ENCODE measurements at places on chromosomes 1 and 21.

DNA sequence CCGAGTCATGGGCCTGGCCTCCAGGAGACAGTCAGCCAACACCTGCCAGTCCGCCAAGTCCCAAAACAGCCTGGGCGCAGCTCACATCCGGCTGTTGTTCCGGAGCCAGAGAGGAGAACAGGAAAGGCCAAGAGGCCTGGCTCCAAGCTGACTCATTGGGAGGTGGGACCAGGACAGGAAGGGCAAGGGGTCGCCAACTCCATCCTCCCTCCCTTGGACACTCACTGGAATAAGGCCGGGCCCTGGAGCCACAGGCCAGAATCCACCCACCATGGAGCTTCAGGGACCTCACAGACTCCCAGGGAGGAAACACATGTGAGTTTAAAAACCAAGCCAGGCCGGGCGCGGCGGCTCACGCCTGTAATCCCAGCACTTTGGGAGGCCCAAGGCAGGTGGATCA, 25.1 kb upstream of the CLIC4 start:
- DNase-seq, result peak; percentile 89

DNA sequence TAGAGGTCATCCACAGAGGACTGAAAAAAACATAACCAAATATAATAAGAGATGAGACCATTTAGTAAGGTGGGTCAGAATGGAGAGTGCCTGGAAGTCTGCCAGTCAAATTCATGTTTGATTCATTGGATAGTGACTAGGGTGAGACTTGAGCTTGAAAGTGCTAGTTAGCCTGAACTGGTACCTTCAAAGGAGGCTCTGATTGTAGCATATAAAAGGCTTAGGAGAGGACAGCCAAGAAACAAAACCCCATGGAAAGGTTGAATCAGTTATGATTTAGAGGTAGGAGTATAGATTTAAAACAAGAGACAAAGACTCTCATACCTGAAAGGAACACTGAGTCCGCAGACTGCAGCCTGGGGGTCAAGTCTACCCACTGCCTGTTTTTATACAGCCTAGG, 44.4 kb upstream of the LRRC8C start:
- no peak for DNase-seq

GRCh38 chr1:27887215-27888021, 15.1 kb downstream of the THEMIS2 start:
- DNase-seq, result no peak

GRCh38 chr1:152108882-152109222, 6.4 kb downstream of the TCHH start:
- no peak for DNase-seq

DNA sequence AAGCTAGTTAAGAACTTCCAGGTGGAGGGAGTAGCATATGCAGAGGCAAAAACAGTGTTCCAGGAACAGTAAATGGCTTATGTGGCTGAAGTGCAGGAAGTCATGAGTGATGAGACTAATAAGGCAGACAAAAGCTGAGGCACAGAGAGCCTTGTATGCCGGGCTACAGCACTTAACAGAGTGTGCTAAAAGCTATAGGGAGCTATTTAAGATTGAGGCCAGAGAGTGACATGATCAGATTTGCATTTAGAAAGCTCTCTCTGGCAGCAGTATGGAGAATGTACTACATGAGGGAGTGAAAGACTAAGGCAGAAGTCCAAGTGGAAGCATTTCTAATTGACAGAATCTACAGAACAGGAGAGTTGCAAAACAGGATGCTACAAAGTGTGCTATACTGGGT, 38.6 kb downstream of the WASF2 start:
- DNase-seq, result no peak

DNA sequence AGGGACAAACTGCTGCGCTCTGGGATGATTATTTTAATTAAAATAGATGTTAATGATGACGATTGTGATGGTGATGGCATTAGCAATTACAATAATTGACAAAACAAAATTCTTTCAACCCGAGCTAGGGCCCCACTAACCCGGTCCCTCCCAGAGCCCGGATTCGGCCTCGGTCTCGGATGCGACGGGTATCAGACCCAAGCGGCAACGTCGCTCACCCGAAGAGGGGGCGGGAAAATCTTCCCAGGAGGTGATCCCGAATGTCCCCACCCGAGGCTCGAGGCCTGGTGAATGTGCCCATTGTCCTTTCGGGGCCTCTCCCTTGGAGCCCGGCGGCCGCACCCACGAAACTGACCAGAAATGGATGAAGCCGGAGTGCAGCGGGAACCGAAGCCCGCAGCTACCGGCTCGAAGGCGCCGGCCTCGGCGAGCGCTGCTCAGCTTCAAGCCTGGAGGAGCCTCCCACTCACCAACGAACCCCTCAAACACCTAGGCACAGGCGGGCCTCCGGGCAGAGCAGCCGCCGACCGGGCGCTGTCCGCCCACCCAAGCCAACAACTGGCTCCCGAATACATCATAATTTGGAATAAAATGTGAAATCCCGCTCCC, 1.2 kb downstream of the TAL1 start:
- DNase-seq, result no peak

- peak; percentile 23 for DNase-seq
These were observed 21.6 kb upstream of the SLAMF6 start for GRCh38 chr1:160544647-160545046.

- DNase-seq, result no peak
These were observed 89.1 kb downstream of the RHOU start for GRCh38 chr1:228824366-228824765.

- DNase-seq, result no peak
These were observed 859 bp downstream of the IFFO2 start for GRCh38 chr1:18955441-18956192.

Data from A172 (cell line).